ENCODE measurements at places on chromosomes 6 and 20.
A peak's percentile ranks its signal among the peaks of the same experiment; 100 is the strongest.

DNA sequence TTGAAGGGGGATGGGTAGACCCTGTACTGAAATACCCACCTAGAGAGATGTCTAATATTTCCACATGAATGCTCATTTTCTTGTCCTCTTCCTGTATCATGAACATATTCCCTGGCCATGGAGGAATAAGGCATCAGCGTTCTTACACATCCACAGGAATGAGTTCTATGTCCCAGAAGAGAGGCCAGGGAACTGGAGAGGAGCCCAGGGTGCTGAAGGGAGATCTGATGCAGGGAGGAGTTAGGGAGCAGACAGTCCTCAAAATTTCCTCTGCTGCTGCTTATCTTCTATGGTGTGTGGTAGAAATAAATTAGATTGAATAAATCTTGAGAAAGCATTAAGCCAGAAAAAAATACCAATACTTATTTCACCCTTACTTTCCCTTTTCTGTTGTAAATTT, 295.0 kb downstream of the KCNQ5 start:
- no peak for DNase-seq

DNA sequence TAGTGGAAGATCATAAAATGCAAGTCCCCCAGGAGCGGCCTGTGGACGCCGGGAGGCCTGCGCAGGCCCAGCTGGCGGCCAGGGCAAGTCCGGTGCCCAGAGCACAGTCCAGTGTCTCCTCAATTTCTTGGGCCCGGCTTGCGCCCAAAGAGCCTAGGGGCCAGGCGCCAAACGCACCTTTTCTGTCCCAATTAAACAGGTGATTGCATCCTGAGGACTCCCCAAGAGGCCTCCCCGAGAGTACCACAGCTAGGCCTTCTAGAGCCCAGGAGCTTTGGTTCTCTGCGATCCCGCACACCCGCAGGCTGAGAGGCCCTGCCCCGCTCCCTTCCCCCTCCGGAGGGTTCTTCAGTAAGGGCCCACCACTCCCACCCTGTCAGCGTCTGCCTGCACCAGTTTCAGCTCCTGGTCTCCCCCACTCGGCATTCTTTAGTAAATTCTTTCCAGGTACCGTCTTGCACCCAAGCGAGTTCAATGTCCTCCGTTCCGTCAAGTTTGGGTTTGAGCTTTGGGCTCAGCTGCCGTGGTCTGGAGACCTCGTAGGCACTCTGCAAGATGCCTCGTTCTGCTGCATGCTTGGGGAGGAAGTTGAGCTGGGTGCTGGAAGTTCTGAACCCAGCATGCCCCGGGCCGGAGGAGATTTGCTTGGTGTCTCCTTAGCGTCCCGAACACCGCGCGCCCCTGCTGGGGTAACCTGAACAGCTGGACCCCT, 3.9 kb upstream of the NKX2-2 start:
- DNase-seq, result no peak

DNA sequence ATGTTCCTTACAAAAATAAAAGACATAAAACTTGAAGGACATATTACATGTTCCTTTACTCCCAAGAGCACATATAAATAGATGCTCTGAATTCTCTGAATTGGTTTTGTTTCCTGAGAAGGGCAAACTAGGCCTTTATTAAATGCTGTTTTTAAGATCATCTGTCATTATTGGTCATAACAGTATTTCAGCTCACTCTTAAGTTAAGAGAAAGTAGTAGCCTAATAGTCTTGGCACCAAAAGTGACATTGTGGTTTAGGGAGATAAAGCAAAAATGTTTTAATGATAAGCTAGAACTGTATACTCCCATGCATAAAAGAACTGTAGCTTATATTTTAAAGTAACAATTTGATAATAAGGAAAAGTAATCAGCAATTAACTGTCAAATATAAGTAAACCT, 361.1 kb upstream of the PTCHD4 start:
- no peak for DNase-seq

- DNase-seq, result no peak
These were observed 6.1 kb downstream of the THBD start for GRCh38 chr20:23043376-23043775.

DNA sequence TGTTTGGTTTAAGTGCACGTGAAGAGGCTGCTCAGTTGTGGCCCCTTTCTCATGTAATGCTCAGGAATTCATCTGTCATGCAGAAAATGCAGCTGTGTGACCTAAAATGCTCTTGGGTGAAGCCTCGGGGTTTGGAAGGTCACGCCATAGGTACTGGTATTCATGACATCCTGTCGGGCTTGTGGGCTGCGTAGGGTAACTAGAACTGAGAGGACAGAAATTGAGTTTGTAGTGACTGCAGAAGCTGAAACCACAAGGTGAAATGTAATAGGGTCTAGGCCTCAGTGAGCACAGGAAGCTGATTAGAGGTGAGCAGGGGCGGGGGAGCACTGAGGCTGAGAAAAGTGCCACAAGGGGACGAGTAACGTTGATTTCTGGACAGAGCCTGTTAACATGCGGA, 128.8 kb downstream of the SOBP start:
- DNase-seq, result no peak

- DNase-seq, result no peak
These were observed 12.2 kb downstream of the BRD2 start for GRCh38 chr6:32980488-32981038.

GRCh38 chr20:354298-354977, 7.5 kb downstream of the NRSN2 start:
- peak; percentile 68 for DNase-seq

GRCh38 chr6:35710241-35710847, 21.6 kb upstream of the FKBP5 start:
- no peak for DNase-seq

- DNase-seq, result no peak
These were observed 42.4 kb upstream of the ADGRF4 start for GRCh38 chr6:47655719-47656595.

DNA sequence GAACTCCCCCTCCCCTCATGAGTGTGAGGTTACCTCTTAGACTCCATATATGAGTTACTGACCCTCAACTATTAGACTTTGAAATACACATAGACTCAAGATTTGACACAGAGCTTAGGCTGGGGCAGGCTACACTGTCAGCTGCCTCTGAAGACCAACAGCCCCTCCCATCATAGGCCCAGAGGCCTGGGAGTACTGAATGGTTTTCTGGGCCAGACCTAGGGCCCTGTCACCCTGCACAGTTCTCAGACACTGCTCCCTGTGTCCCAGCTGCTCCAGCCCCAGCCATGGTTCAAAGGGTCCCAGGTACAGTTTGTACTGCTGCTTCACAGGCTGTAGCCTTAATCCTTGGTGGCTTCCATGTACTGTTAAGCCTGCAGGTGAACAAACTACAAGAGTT, 132.1 kb upstream of the MOCS1 start:
- no peak for DNase-seq

- DNase-seq, result no peak
These were observed 14.7 kb downstream of the CYP39A1 start for GRCh38 chr6:46637933-46638332.

- no peak for DNase-seq
These were observed 36.9 kb upstream of the BLCAP start for GRCh38 chr20:37564388-37565133.

- DNase-seq, result no peak
These were observed 58.9 kb downstream of the TRERF1 start for GRCh38 chr6:42392833-42393232.

GRCh38 chr6:13767121-13767808, 47.1 kb downstream of the MCUR1 start:
- DNase-seq, result peak; percentile 8

DNA sequence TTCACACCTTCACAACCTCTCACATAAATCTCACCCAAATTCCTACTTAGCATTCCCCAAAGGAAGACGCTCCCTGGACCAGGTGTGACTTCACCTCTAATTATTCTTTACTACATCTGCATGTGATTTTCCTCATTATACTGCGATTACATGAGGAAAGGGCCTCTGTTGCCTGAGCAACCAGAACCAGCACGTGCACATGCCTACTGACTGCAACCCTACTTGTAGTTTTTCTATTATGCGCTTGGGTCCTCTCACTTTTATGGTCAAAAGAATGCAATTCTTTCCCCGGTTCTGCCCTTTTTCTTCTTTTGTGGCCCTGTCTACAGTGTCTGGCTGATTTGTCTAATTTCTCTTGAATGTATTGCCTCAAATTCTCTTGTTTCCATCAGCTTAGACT, 20.4 kb upstream of the ANKEF1 start:
- DNase-seq, result no peak

GRCh38 chr6:150152891-150153876, 10.3 kb downstream of the PPP1R14C start:
- DNase-seq, result no peak

DNA sequence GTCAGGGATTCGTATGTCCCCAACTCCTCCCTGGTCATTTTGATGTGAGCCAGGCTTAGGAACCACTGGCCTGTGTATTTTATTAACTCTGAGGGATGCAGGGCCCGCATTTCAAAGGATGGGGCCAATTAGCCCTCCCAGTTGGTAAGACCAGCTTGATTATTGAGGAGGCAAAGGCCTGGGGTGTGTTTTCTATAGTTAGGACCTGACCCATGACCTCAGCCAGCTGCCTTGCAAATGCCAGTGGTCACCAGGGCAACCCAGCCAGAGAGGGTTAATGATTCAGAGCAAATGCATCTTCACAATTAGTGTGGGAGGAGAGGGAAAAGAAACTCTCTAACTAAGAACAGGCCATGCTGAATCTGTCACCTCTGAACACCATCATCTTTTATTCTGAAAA, 835.4 kb downstream of the MAFB start:
- DNase-seq, result no peak

DNA sequence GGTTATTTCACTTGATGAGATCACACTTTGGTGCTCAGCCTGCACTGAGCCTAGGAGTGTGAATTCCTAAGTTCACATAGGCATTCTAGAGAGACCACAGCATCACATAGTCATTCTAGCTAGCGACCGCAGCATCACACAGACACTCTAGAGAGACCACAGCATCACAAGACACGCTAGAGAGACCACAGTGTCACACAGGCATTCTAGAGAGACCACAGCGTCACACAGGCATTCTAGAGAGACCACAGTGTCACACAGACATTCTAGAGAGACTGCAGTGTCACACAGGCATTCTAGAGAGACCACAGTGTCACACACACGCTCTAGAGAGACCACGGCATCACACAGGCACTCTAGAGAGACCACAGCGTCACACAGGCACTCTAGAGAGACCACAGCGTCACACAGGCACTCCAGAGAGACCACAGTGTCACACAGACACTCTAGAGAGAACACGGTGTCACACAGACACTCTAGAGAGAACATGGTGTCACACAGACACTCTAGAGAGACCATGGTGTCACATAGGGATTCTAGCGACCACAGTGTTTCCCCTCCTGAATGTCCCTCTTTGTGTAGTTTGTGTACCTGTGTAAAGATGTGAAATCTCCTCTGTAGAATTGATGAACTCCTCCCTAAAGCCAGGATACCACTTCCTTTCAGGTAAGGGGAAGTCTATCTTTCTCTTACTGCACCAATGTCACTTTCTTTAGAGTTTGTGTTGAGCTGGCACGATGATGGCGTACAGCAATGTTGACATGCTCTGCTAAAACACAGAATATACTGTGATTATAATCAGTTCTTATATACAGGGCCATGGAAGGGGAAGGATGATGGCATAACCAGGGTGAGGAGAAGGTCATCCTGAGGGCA, 169.4 kb downstream of the ZDHHC14 start:
- DNase-seq, result no peak

DNA sequence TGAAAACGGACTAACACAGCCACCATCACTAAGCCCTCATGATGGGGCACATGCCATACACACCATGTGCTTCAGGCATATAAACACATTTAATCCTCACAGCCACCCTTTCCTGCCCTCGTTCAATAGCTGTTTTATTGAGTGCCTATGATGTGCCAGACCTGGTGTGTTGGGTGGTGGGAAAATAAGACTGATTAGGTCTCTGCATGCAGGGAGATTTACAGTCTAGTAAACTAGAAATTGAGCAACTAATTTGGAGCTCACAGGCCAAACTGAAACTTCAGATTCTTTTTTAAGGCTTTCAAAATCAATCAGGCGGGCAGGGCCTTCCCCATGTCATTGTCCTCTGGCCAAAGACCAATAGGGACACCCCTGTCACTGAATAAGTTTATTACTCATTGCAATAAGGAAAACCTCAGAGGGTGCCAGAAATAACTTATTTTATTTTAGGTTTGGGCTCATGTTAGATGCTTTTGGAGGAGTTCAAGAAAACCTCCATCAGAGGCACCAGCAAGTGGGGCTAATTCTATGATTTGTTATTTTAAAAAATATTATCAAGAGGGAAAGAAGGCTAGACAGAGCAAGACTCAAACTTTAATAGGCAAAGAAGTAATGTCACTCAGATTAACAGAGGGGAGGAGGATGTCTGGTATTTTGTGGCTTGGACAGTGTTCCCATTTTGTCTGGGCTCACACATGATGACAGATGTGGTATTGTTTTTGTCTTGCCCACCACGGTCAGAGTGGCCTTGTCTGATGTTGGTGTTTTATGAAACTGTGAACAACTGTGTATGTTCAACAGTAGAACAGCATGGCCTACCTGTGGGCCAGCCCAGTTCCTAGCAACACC, 12.0 kb downstream of the ZFP64 start:
- no peak for DNase-seq

DNA sequence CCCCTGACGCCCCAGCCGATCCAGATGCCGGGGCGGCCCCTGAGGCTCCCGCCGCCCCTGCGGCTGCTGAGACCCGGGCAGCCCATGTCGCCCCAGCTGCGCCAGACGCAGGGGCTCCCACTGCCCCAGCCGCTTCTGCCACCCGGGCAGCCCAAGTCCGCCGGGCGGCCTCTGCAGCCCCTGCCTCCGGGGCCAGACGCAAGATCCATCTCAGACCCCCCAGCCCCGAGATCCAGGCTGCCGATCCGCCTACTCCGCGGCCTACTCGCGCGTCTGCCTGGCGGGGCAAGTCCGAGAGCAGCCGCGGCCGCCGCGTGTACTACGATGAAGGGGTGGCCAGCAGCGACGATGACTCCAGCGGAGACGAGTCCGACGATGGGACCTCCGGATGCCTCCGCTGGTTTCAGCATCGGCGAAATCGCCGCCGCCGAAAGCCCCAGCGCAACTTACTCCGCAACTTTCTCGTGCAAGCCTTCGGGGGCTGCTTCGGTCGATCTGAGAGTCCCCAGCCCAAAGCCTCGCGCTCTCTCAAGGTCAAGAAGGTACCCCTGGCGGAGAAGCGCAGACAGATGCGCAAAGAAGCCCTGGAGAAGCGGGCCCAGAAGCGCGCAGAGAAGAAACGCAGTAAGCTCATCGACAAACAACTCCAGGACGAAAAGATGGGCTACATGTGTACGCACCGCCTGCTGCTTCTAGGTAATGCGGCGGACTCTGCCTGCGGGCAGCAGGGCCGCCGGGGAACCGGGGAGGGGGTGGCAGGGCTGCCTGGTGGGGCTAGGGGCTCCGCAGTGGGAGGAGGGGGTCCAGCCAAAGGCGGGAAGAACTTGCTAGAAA, 2.3 kb downstream of the GNAS start:
- DNase-seq, result no peak

DNA sequence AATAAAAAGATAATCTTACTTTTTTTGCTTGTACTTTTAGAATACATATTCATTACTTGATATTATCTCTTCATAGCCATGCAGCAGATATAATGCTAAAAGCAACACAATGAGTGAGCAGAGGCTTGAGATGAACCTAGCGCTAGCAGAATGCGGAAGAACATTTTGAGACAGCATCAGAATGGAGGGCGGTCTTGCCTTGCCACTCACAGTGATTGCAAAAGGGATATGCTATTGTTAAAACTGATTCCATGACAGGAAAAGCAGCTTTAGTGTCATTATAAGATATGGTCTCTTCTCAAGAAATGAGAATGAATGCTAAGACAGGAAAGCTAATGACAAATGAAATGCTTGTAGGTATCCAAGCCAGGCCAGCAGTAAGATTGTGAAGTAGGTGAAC, 200.0 kb upstream of the GJE1 start:
- DNase-seq, result no peak

Data from stimulated activated CD8-positive, alpha-beta memory T cell treated with anti-CD3 and anti-CD28 coated beads, Interleukin-15, amount 100 ng/mL, for 1 hour (primary cell).